ENCODE measurements at places on chromosomes 1 and 21.

DNA sequence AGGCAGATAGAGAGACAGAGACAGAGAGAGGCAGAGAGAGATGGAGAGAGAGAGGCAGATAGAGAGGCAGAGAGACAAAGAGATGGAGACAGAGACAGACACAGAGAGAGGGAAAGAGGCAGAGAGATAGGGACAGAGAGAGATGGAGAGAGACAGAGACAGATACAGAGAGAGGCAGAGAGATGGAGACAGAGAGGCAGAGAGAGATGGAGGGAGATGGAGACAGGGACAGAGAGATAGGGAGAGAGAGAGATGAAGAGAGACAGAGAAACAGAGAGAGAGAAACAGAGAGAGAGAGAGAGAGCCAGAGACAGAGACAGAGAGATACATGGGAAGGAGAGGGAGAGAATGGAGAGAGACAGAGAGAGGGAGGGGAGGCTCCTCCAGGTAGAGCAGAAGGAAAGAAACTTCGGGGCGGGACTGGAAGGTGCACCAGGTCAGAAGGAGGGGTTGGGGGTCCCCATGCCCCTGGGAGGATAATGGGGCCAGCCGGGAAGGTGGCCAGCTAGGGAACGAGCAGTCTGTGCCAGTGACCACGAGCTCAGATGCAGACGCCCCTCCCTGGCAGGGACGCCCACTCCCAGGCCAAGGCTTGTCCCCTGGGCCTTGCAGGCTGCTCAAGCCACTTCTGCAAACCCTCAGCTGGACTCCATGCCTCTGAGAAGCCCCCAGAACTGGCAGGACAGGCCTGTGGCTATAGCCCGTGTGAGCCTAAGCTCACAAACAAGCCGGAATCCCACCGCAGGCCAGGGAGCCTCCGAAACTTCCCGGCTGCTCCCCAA, 3.3 kb downstream of the FNDC10 start:
- DNase-seq, result no peak

DNA sequence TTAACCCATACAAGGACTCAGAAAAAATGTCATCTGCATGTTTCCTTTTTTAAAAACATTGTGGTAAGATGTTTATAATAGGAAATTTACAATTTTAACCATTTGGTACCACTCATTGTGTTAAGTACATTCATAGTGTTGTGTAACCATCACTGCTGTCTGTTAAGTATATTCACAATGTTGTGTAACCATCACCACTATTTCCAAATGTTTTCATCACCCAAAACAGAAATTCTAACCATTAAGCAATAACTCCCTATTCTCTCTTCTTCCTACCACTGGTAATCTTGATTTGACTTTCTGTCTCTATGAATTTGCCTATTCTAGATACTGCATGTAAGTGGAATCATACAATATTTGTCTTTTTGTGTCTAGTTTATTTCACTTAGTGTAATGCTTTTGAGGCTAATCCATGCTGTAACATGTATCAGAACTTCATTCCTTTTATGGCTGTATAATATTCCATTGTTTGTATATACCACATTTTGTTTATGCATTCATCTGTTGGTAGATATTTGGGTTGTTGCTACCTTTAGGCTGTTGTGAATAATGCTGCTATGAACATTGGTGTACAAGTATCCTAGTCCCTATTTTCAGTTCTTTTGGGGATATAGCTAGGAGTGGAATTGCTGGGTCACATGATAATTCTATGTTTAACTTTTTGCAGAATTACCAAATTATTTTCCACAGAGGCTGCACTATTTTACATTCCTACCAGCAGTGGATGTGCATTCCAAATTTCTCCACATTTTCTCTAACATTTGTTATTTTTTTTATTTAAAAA, 14.1 kb downstream of the HIPK1 start:
- DNase-seq, result no peak

DNA sequence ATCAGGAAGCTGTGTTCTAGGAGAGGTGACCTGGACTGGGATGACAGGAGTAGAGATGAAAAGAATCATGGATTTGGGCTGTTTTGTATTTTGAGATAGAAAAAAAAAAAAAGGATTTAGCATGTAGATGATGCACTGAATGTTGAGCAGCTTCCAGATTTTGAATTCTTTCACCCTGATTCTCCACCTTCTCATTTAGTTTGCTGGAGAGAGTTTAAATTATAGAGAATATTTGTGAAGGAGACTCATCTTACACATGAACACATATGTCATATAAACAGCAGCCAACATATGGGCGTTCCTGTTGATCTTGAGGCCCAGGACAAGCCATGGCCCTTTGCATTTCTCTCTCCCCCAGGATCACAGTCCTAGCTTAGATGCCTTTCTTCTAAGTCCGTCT, 7.4 kb downstream of the RPTN start:
- DNase-seq, result peak; percentile 25

DNA sequence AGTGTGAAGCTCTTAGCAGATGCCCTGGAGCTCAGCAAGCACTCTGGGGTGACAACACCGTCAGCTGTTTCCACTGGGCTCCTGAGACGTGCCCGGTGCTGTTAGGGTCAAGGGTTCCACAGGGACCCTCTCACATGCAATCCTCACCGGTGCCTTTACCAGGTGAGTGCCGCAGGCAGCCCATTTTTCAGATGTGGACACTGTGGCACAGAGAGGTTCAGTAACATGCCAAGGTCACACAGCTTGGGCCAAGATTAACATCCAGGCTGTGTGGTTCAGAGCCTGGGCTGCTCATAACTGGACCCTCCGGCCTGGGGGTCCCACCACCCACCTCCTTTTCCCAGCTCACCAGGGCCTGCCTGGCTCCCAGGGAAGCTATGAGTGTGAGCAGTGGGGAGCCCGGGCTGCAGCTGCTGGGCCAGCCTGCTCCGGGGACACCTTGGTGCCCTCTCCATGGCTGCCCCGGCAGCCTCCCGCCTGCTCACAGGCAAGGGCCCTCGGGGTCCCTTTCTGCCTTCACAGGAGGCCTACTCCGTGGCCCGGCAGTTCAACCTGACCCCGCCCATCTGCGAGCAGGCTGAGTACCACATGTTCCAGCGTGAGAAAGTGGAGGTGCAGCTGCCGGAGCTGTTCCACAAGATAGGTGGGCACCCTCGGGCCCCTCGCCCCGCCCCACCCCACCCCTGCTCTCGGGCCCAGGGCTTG, 49.3 kb downstream of the KCNAB2 start:
- DNase-seq, result no peak

- DNase-seq, result no peak
Measured at GRCh38 chr1:242100921-242101320, 102.0 kb upstream of the MAP1LC3C start.

- DNase-seq, result no peak
Measured at GRCh38 chr21:29667651-29668050, 272.1 kb downstream of the GRIK1 start.

GRCh38 chr1:87329526-87330056, 911 bp downstream of the LMO4 start:
- DNase-seq, result no peak

- no peak for DNase-seq
Measured at GRCh38 chr1:206909883-206910318, 11.8 kb downstream of the FCMR start.

DNA sequence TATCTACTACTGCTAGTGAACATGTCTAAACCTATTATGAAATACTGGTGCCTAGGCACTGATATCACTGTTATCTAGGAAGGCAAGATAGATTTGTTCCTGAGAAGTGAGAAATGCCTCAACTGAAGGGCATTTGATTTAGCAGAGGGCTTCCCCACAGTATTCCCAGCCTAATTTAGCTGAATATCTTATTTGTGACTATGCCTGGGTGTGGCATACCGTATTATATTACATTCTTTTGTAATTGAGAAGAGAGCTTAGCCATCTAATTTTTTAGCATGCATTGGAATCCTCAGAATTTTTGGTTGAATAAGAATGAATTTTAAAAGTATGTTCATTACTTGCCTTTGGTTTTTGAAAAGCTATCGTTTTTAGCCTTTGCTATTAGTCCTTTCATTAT, 99.1 kb downstream of the ZP4 start:
- DNase-seq, result no peak

- DNase-seq, result no peak
Measured at GRCh38 chr1:114259511-114260160, 106.0 kb upstream of the SYT6 start.

GRCh38 chr1:25649505-25650288, 33.1 kb downstream of the MAN1C1 start:
- DNase-seq, result no peak

DNA sequence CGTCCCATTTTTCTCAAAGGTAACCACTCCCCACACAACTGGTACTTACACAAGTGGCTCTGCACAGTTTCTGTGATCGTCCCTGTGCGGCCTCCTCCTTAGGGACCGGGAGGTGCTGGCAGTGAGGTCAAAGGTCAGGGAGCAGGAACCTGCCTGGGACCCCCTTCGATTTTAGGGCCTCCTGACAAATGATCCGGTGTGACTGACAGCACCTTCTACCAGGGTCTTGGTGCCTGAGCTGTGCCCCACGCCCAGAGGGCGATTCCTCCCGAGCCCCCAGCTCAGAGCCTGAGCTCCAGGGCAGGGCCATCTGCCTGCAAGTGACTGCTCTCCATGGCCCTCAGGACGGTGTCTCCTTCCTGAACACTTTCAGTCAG, 11.8 kb upstream of the TMEM240 start:
- DNase-seq, result no peak

DNA sequence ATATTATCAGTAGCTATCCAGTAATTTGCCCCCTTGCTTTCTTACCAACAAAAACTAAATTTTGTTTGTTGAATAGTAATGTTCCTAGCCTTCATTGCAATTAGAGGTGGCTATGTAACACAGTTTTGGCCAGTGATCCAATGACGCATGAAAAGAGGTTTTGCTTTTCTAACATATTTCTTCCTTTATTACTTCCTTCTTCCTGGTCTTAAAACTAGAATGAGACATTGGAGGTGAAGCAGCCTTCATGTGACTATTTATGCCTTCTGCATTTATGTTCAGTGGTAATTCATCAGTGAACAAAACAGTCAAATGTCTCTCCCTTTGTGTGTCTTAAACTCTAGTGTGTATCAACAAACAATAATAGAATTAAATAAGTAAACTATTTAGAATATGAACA, 35.5 kb downstream of the LRIF1 start:
- DNase-seq, result no peak

DNA sequence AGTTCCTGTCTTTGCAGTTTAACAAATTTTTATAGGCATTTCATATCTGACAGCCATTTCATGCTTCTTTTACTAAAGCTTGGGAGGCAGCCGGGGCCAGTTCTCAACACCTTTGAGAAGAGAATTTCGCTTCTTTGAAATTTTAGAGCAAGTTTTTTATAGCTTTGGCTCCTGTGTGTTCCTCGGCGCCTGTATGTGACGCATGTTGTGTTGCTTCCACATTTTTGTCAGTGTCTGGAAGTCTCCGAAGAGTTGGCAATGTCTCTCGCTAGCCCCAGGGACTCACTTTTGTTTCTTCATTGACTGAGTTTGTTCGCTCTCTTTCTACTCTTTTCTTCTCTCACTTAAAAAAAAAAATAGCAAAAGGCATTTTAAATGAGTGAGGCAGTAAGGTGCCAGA, 386.9 kb upstream of the PLXNA2 start:
- no peak for DNase-seq

DNA sequence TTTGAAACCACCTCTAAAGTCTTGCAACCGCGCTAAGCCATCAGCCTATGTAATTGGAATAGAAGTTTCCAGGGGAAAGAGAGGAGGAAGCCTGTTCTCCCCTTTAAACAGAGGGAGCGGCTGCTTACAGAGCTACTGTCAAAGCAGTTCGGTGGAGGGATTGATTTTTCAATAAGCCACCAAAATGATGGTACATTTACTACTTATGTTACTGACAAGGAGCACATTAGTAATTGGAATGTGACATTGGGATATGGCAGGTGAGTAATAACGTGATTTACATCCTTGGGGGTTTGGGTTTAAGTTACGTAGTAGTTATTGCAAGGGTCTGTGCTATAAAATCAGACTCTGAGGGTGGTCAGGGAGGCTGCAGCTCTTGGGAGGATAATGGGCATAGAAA, 257.3 kb downstream of the KAZN start:
- no peak for DNase-seq

DNA sequence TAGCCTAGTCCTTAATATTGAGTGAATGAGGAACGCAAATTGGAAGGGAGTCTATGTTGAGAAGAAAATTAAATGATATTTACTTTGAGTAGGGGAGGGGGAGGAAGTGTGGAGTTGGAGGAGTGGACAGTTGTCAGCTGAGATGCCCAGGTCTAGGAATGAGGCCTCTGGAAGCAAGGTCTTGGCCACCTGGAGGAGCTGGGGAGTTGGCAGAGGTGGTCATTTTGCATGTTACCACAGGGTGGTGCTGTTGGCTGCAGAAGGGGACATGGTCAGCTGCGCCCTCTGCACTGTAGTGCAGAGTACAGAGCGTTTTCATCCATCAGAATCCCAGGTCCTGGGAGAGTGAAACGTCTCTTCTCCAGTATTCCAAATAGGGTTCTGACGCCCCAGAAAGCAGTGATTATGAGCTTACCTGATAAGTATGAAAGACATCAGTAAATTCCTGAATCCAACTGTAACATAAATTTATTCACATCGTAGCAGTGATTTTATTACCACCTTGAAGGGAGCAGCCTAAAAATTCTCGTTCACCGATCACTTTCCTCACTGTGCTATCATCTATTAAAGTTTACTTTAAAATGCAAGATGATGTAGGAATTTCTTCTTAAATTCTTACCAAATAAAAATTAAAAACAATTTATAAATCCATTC, 13.8 kb downstream of the PARK7 start:
- DNase-seq, result peak; percentile 89

DNA sequence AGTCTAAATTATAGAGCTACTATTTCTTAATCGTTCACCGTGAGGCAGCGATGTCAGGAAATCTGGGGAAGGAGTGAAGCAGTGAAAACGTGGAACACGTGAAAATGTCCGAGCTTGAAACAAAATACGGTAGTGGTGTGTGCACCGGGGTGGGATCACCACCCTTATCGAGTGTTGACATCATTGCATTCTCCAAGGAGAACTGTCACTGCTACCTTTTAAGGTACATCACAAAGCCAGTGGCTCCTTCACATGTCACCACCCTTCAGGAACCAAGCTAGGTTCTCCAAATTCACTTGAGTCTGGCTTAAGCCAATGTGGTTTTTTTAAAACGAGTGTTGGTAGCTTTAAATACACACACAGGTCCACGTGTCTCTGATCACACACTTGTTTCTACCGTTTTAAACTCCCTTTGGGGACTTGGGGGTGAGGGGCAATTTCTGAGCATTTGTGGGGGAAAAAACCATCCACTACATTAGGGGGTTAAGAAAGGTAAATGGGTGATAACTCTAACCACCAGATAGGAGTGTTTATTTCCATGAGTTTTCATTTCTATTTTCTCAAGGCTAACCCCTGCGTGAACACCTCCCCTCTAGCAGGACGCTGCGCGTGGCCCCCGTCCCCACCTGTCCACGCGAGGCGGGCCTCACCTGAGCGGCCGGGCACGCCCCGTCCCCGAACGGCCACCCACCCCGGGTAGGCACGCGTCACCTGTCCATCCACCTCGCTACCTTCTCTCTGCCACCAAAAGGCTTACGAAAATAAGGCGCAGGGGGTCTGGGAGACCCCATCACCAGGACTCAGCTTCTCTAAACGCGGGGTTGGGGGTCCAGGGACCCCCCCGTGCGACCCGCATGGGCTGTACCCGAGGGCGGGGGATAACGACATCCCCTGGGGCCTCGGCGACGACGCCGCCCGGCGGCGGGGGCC, 978 bp downstream of the PRDM15 start:
- peak; percentile 43 for DNase-seq

GRCh38 chr1:19367584-19368041, 55.5 kb downstream of the SLC66A1 start:
- no peak for DNase-seq
